ENCODE measurements at places on chromosomes 16 and 17.

- peak; percentile 67 for DNase-seq
These were observed 6.9 kb downstream of the MYH10 start for GRCh38 chr17:8623591-8623990.

GRCh38 chr17:38748149-38748891, at the start of gene PCGF2:
TSS of gene PCGF2 (minus strand) at chr17:38748336. CDS start at chr17:38740402, 7,934 bp downstream.
- DNase-seq, result peak; percentile 88

DNA sequence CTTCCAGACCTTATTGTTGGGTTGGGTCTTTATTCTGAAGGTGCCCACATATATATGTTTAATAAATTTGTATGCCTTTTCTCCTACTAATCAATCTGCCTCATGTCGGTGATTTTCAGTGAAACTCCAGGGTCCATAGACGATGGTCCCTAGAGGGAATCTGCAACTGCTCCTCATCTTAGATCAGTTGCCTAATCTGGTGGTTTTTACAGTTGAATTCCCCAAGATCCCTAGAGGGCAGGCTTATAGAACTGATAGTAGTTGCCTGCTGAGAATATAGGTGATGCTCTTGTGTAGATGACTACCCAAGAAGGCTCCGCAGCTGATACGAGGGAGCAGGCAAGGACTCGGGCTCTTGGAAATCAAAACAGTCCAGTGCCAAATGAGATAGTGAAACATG, 619.2 kb upstream of the C16orf82 start:
- no peak for DNase-seq

DNA sequence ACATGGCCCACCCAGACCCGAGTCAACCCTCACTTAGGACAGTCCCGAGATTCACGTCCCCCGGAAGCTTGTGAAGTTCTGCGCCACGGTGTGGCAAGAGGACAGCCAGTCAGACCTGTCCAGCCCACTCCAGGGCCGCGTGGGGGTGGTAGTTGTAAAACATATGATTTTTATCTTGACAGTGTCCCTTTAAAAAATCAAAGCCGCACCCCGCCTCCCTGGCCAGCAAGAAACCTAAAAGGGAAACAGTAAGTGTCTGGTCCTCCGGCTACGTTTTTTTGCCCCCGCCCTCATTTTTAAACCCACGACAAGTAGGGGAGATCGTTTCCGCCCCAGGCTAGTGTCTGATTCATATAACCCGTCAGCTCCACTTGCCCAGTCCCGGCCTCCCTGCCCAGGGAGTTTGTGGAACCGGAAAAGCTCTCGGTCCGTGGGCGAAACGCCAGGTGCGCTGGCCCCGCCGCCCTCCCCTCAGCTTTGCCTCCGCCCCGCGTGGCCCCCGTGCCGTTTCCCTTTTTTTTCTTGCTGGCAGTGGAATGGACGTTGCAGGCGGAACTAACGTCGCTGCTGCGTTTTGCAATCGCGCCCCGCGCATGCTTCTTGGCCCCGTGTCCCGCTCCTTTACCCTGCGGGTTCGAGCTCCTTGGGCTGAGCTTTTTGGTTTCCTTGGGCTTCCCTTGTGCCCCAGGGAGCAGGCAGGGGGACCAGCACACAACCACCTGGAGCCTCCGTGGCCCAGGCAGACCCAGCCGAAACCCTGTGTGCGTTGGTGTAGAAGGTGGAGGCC, 13.3 kb upstream of the NUDT16L1 start:
- DNase-seq, result no peak

DNA sequence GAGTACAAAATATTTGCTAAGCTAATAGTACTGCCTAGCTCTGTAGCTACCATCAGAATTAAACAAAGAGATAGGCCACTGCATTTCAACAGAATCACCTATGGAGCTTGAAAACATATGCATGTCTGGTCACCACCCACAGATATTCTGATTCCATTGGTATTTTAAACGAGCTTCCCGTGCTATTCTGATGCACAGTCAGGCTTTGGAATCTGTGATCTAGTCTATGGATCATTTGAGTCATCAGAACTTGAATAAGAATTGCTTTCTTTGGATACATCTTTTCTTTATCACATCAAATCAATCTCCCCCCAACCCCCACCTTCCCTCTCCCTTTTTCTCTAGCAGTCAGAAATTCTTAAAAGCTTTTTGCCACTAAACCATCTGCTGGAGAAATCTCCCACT, 124.7 kb downstream of the NPIPB5 start:
- DNase-seq, result no peak

Measured in amniotic epithelial cell (primary cell).